Hindlimb muscle (tissue), 1 donor: ENCODE measurements at places on chromosomes 5 and 9. TPM values are rescaled to one million over a fixed set of nuclear protein-coding genes. Genes with fewer than 3 reads are reported as not detected.
A peak's percentile ranks its signal among the peaks of the same experiment; 100 is the strongest.

Gene PCDHGC4
- 1.7 TPM for polyA plus RNA-seq

DNA sequence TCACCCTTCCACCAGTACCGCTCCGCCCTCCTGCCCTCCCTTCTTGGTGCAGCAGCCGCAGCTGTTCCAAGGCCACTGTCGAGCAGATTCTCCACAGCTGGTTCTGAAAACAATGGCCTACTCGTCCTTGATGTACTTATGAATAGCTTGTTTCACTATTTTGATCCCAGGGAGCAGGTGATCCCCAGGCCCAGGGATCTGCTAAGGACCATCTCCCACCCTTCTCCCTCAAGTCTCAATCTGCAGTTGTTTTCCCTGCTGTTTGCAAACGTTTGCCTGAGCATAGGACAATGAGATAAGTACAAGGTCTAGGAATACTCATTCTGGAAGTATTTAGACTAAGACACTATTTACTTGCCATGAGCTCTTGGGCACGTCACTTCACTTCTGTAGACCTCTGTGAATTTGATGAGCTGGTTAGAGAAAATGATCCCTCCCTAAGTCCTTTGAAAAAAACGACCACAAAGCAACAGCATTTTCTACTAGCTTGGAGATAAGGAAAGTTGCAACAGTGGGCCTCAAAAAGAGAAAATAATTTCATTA, 1.8 kb downstream of the LURAP1L start:
- peak; percentile 91 for DNase-seq

Gene MELK
- 8.5 TPM for polyA plus RNA-seq

Gene ELAVL2
- polyA plus RNA-seq = 2.7 TPM

- no peak for DNase-seq
These were observed 6.8 kb upstream of the SLC2A6 start for GRCh38 chr9:133485531-133486260.

- no peak for DNase-seq
These were observed 15.8 kb downstream of the PTPA start for GRCh38 chr9:129126749-129127618.

- DNase-seq = no peak
These were observed 1106.0 kb downstream of the TAF11L14 start for GRCh38 chr5:18740301-18740700.

DNA sequence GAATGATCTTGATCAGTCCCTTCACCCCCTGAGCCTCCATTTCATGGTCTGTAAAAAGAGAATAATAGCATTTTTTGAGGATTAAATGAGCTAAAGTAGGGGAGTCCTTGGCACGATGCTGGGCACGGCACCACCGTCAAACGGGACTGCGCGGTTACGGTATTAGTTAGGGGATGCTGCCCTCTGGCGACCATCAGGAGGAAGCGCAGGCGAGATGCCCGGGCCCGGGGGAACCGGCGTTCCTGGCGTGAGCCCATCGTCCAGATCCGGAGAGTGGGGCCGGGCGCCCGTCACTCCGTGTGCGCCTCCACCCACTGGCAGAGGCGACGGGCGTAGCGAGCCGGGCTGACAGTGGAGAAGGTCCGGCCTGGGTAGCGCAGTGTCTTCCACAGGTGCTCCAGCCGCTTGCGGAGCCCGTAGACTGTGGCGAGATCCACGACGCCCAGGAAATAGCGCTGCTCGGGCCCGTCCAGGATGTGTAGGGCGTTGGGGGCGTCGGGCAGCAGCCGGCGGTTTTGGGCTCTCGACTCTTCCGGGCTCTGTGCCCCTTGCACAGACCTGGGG, 4.8 kb upstream of the ST6GALNAC4 start:
- no peak for DNase-seq

- DNase-seq = no peak
These were observed 380.6 kb downstream of the ADGRV1 start for GRCh38 chr5:90939211-90939610.

- no peak for DNase-seq
These were observed 64.5 kb downstream of the EPB41L4B start for GRCh38 chr9:109256336-109256735.

- DNase-seq = no peak
These were observed 18.7 kb upstream of the CYFIP2 start for GRCh38 chr5:157247267-157247666.

Gene SOWAHA
- 0.23 TPM for polyA plus RNA-seq

Gene ACOT12
- not detected for polyA plus RNA-seq

Gene PCA3
- polyA plus RNA-seq = 0.72 TPM

DNA sequence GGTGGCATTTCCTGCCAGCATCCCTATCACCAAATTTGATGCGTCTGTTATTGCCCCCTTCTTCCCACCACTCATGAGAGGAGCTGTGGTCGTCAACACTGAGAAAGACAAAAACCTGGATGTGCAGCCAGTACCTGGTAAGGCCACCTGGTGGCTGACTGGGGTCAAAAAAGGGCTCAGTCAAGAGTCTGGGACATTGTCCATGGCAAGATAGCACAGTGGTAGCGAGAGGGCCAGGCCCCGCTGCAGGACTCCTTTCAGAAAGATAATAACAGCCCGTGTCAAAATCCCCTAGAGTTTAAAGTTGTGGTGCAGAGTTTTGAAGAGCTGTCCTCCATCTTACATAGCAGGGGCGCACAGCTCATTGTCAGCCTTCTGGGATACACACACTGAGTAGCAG, 40.8 kb downstream of the CSF1R start:
- no peak for DNase-seq

Gene C9
- polyA plus RNA-seq = 0.34 TPM

Gene CD74
- polyA plus RNA-seq = 195 TPM

Gene CNTNAP3
- polyA plus RNA-seq = 1.5 TPM

DNA sequence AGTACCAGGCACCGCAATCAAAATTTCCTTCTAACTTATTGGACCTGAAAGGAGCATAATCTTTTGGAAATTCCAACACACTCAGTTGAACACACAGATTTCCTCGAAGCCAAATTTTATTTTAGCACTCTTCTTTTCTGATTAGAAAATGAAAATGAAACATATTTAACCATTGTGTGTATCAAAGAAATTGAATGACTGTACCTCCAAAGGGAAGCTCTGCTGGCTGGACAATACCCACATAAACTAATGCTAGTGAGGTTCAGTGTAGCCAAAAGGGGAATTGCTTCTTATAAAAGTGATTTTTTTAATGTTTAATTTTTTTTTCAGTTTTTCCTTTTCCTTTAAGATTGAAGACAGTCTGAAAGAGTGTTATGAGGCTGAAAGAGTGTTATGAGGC, 239.6 kb upstream of the NREP start:
- DNase-seq = no peak
